ENCODE measurements at places on chromosomes 11 and 22.
A peak's percentile ranks its signal among the peaks of the same experiment; 100 is the strongest.

DNA sequence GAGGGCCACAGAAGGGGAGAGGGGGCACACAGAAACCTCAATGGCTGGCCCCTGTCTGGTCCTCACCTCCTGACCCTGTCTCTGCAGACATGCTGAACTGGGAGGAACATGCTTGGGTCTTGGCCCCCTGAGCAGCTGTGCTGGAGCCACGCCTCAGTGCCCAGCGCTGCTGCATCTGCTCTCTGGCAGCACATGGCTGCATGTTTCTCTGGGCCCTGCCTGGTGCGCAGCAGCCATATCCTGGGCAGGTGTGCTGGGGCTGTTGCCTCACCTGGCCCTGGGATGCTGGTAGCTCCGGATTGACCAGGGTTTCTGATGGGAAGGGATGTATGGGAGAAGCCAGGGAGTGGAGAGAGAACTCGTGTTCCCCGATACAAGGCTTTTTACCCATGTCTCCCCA lies 248.0 kb downstream of the ST3GAL4 start:
- no peak for DNase-seq

DNA sequence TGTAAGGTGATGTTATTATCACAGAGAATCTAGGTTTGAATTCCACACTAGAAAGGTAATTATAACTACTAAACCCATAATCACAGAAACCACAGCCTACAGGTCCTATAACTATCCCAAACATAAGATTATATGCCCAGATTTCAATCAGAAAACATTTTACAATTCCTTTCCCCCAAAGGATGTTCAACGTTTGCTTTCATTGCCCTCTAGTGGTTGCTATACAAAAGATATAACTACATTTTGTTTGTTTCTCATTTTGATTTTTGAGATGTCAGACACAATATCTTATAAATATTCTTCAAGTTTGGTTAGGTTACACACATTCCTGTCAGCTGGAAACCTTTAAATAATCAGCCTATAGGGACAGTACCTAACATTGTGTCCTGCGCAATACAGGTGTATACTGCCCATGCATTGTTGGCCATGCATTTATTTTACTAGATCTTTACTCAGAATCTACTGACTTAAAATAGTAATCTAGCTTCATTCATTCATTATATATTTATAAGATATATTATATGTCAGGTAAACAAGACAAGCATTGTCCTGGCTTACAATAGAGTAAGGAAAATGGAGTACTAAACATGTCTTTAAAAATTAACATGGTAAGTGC lies 530.5 kb upstream of the CCDC90B start:
- DNase-seq, result peak; percentile 2

DNA sequence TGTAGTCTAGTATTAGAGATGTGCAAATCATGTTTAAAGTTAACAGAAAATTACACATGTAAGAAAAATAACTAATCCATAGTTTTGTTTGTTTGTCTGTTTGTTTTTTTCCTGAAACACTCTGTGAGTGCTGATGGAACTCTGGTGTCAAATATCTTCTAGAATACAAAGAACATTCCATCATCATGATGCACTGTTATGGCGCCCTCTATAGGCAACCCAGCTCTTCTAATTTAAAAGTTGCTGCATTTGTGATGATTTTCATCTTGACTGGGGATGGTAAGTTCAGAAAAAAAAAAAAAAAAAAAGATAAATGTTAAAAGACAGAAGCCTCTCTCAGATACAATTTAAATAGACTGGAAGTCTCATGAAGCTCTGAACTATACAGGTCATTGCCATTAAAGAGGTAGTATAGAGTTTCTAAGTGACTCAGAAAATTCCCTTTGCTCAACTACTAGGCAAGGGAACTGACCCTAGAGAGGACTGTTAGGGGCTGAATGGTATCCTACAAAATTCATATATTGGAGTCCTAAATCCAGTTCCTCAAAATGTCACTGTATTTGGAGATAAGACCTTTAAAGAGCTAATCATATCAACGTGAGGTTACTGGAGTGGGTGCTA lies 597.2 kb upstream of the ANO3 start:
- no peak for DNase-seq

DNA sequence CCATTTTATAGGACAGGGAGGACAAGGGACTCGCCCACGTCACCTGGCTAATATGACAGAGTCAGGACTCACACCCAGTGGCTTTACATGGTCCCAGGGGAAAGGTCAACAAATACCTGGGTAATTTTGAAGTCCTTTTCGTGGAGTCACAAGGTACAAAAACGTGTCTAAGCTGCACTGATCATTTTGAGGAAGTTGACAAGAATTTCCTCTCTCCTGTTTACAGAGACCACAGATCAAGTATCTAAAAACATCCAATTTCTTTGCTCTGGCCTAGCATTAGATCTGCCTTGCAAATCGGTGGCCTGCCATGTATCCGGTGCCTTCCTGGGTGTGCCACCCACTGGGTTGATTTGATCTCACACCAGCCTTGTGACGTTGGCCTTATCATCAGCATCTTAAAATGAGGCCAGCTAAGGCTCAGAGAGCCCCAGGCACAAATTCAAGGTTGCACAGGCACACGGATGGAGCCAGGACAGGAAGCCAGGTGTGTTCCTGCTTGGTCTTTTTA lies 17.6 kb downstream of the GDPD5 start:
- DNase-seq, result peak; percentile 22

DNA sequence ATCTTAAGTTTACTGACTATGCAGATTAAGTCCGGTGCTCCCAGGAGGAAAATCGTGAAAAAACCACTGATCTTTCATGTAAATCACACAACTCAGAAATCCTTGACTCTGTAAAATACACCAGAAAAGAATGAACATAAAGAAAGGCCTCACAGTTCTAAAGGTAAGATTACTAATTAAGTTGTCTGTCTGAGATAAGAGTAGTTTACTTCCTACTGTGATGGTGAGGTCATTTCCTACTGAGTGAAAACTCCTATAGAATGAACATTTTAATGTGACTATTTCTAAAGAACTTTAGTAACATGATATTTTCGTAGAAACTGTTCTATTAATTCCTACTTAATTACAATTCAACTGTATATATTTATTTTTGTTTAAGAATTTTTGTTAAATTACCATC lies 774.4 kb upstream of the CHORDC1 start:
- no peak for DNase-seq

DNA sequence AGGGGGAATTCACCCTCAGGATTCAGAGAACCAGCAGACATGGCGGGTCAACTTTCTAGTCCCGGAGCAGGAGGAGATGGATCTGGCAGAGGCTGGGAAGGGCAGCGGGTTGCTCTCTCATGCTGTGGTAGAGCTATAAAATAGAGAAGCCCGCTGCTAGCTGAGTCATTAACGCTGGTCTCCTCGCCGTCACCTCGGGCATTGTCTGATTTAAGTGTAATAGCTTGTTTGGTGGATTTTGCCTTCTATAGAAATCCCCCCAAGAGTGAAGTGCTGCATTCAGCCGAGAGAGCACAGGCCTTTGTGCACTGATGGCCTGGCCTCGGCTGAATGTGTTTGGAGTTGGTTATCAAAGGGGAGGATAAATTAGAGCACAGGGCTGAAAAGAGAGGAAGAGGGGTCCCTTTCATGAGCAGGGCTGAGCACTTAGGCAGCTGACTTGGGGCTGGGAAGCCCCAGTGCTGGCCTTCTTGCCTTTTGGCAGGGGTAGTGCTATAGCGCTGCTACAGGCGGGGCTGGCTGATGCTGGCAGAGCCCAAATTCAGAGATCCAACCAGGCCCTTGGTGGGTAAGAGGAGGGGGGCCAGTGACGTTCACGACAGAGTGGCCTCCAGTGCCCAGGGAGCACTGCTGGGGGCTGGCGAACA lies 161.1 kb upstream of the CADM1 start:
- no peak for DNase-seq

- no peak for DNase-seq
These were observed 110.3 kb downstream of the RPS6KA4 start for GRCh38 chr11:64469288-64469687.

GRCh38 chr11:125948278-125949051 lies 2.6 kb downstream of the VSIG10L2 start:
- no peak for DNase-seq

DNA sequence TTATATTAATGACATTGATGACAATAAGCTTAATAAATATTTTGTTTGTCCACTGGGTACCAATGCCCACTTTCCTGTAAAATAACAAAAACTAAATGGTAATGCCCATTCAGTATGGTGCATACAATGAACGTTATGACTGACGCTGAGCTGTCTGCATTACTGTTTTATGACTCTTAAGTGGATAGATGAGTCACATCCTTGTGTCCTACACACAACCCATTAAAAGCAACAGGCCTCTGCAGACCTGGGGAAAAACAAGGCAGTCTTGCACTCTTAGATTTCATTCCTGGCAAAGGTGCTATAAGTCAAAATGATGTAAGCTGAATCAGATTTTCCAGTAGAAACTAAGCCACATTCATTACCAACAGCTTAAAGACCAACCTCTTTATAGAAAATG lies 176.3 kb upstream of the TMEM45B start:
- peak; percentile 78 for DNase-seq

DNA sequence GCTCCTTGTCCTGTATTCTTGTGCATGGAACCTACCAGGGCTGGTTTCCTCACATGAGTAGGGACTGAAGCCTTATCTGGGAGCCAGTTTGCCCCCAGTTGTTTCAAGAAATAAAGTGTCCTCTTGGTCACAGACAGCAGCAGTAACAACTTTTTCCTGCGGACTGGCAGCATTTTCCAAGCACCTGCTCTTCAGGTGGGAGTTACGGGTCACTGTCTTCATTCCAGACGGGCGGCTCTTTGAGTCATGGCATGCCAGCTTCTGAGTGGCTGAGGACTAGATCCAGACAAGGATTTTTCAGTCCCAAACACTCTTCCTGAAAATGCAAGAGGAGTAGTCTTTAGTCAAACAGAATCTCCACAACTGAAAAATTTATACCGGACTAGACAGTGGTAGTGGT lies 2.7 kb upstream of the CD44 start:
- DNase-seq, result no peak

- no peak for DNase-seq
These were observed 19.6 kb downstream of the LRRC10B start for GRCh38 chr11:61528114-61528513.

GRCh38 chr22:39138357-39138997 lies 14.0 kb downstream of the CBX7 start:
- DNase-seq, result no peak

DNA sequence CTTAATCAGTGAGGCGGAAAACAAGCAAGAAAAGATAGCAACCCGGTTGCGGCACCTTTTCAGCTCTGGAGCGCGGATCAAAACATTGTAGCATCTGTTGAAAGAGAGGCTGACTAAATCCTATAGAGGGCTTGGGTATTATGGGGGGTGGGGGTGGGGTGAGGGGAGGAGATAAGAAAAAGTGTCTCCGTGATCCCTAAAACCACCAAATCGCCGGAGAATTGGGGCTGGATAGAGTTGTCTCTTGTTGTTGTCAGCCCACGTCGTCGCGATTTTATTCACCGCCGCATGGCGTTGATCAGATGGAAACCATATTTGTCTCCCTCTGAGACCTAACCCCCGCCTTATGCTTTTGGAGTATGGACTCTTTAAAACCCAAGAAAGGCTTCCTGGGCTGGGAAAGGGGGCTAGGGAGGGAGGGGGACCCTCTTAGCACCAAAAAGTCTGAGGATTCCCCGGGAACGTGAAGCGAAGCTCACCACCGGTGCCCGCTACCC lies 13.0 kb downstream of the PAX6 start:
- DNase-seq, result no peak

- no peak for DNase-seq
These were observed 1888.4 kb downstream of the LRRC4C start for GRCh38 chr11:39571081-39571480.

DNA sequence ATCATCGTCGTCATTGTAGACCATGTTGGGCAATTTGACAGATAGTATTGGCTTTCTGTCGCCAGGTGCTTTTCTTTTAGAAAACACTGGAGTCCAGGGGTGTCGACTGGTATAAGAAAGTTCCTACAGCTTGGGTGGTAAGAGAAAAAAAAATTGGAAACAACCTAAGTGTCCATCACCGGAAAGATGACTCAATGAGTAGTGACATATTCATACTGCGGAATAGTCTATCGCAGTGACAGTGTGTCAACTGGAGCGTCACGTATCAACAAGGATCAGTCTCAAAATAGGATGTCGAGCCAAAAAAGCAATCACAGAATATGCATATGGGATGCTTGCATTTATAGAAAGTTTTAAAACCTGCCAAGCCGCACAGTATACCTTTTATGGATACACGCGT lies 157.6 kb downstream of the MN1 start:
- DNase-seq, result no peak

- no peak for DNase-seq
These were observed 98.5 kb downstream of the SPATA19 start for GRCh38 chr11:133746663-133747306.

- DNase-seq, result no peak
These were observed 49.2 kb downstream of the MTMR3 start for GRCh38 chr22:29932136-29932535.

DNA sequence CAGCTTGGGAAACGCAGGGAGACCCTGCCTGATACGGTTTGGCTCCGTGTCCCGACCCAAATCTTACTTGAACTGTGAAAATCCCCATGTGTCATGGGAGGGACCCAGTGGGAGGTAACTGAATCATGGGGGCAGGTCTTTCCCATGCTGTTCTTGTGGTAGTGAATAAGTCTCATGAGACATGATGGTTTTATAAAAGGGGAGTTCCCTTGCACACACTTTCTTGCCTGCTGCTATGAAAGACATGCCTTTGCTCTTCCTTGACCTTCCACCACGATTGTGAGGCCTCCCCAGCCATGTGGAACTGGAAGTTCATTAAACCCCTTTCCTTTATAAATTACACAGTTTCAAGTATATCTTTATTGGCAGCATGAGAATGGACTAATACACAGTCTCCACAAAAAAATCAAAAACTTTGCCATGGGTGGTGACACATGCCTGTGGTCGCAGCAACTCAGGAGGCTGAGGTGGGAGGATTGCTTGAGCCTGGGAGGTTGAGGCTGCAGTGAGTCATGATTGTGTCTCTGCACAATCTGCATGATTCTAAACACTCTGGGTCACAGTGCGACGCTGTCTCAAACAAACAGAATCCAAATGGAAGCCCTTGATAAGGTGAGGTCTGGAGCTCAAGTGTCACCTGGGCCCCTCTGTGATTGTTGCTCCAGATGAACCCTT lies 34.9 kb downstream of the SYN3 start:
- no peak for DNase-seq

DNA sequence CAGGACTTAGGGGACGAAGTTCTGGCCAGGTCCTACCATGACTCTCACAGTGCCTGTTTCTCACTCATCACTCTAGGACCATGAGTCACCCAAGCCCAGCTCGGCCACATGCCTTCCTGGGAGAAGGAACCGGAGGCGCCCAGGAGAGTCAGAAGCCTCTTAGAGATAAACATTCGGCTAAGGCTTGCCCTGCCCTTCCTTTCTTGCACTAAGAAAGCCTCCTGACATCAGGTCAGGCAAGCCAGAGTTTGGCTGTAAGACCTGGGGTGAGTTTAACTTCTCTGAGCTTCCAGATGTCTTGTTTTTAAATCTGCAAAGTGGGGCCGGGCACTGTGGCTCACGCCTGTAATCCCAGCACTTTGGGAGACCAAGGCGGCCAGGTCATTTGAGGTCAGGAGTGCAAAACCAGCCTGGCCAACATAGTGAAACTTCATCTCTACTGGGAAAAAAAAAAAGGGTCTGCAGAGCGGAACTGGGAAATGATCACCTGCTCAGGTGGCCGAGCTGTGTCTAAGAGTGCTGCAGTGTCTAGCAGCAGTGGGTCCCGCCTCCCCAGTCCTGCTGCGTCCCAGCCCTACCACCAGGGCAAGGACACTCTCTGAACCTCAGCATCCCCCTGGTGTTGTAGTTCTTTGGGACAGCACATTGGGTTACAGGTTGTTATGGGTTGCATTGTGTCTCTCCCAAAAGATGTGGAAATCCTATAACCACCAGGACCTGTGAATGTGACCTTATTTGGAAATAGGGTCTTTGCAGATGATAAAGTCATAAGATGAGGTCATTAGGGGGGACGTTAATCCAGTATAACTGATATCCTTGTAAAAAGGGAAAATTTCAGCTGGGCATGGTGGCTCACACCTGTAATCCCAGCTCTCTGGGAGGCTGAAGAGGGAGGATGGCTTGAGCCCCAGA lies 1.8 kb upstream of the CARS1 start:
- DNase-seq, result no peak

All from T-helper 1 cell (primary cell).